NCI-H187 (cell line): ENCODE measurements at places on chromosomes 4 and X.
A peak's percentile ranks its signal among the peaks of the same experiment; 100 is the strongest.

GRCh38 chrX:153440556-153441135 lies 5.2 kb downstream of the TREX2 start:
- no peak for DNase-seq

DNA sequence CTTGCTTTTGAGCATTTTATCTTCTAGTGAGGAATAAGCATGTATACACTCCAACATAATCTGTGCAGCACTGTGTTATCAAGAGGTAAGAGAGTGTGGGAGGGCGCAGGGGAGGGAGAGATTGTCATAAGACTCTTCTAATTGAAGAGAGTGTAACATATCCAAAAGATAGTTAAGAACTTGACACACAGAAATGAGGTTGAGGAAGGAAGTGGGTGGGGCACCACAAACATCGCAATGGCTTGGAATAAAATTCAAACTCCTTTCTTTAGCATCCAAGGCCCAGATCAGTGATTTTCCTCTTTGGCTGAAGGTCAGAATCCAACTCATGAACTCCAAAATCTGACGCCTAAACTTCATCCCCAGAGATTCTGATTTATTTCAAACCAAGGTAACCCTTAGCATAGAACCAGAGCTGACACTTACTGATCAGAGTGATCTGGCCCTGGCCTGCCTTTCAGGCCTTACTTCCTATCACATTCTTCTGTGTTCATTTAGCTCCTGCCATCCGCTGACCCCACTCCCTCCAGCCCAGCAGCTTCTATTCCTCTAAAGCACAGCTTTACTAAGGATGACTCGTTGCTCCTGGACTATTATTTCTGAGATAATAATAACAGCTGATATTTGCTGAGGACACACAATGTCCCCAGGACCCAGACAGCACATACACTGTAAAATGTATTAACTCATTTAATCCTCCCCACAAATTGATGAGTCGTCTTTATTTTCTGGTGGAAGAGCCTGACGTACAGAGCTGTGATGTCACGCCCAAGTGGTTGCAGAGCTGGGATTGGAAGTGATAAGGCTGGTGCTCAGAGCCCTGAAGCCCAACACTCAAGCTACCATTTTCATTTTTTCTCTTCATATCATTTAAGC lies 10.6 kb upstream of the CTSO start:
- DNase-seq = no peak

DNA sequence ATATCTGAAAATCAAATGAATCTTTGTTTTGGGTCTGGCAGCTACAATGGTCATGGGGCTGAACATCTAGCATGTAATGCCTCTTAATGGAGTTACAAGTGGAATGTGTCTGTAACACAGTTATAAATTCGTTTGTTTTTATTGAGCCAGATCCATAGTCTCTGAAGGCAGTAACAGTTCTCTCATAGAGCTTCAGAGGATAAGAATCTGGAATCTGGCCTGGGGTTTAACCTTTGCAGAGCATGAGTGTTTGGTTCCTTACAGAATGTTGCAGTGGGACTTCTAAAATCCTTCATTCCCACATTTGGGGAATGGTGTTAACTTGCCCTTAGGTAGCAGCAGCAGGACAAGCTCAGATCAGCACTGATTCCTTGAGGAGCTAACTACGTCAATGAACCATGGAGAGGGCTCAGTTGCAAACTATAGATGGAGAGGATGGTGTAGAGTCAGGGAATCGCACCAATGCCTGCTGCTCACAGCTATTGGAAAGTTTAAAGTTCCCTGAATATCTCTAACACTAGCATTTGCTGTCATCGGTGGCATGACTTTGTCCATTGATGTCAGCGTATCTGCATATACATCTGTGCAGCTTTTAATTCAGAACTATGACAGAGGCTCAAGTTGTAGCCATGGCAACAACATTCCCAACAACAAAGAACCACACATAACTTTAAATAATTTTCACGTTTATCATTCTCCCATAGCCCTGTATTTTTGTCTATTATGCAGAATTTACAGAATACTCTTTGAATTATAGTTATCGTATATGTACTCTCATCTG lies 72.2 kb downstream of the RASGEF1B start:
- no peak for DNase-seq

- no peak for DNase-seq
Measured at GRCh38 chr4:112213091-112213490, 18.5 kb upstream of the AP1AR start.

DNA sequence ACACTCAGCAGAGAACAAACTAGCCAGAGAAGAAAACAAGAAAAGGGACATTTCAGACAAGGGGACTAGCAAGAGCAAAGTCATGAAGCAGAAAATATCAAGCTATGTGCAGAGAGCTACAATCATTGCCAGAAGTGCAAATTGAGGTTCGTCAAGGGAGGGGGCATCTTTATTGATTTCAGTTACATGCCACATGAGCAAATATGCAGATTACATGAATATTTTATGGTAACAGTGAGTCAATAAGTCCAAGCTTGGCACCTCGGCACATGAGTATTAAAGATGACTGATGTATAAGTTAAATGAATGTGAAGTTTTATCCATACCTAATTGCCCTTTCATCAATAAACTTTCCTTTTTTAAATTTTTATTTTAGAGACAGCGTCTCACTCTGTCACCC lies 238.1 kb upstream of the DIAPH2 start:
- no peak for DNase-seq

DNA sequence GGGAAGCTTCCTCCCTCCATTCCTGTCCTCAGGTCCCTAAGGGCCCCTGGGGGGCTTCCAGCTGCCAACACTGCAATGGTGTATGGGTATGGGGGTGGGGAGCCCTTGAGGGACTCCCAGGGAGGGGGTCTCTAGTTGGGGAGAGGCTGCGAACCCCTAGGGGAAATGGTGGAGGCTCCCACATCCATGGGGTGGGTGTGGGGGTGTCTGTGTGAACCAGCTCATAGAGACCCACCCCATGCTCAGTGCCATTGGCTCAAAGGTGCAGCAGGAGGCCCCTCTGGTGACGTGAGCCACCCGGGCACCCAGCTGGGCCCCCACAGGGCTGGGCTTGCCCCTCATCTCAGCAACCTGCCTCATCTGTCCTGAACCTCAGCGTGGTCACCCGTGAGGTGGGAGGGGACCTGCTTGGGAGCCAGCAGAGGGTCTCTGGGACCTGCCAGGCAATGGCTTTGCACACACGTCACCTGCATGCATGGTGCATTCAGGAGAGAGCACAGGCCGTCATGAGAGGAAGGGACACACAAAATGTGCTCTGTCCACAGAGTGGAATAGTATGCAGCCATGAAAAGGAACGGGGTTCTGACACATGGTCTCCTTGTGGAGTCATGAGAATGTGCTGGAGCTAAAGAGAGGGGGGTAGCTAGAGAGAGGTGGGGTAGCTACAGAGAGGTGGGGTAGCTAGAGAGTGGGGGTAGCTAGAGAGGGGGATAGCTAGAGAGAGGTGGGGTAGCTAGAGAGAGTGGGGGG lies 22.7 kb upstream of the PLCXD1 start:
- DNase-seq = no peak

DNA sequence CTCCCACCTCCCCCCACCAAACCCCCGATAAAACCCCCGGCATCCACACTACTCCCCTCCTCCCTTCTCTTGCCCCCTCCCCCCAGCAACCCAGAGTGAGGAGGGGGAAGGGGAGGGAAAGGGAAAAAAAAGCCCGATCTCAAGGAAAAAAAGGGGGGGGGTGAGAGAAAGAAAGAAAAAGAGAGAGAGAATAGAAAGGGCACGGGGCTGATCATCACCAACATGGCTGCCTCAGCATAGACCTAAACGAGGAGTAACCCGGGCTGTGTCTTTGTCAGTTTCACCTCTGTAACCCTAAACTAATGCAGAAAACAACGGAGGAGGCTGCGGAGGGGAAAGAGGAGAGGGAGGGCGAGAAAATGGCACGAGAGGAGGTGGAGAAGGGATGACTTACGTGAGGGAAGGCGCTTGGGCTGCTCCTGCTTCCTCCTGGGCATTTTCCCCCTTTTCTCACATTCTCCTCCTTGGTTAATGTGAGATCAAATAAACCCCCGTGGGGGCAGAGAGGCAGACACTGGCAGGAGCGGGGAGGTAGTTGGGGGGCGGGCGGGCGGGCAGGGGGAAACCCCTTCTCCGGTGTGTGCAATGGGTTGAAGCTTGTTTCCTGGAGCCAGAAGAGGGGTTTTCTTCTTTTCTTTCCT lies 532 bp downstream of the ZNF827 start:
- DNase-seq = peak; percentile 32

DNA sequence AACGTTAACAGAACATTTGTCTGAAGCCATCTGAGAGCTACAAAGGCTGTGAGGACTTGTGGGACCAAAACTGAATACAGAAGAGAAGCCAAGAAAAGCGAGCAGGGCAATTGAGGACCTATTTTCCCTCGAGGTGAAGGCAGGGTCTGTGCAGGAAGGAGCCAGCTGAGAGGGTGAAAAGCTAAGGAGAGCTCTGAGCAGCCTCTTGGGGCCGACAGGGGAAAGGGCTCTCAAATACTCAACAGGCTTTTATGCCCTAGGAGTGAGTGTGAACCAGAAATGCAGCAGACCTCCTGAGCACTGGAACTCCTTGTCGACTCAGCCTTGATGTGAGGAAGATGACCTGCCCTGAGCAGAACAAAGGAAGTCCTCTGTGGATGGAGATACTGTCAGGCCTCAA lies 54.2 kb downstream of the C4orf50 start:
- peak; percentile 41 for DNase-seq

DNA sequence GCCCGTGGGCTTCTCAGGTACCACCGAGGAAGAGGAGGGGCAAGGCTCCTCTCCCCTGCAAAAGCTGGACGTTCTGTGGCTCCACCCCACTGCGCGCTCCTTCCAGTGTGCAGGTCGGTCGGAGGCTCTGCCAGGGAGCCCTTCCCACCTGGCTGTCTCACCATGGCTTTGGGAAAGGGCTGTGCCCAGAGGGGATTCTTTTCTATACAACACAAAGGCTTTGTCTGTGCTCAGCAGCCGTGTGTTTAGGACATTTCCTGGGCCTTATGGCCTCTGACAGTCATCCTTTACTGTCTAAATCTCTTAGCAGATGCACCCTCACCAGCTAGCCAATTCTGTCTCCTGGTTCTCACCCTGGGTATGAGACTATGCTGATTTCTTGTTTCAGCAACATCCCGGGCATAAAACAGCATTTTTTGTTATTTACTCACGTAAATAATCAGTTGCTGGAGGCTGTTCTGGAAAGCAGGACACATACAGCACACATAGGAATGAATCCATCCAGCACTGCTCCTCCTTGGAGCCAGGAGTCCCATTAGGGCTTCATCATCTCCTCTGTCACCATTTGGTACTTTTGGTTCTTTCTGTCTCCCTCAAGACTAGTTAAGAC lies 20.4 kb upstream of the ATXN3L start:
- no peak for DNase-seq

DNA sequence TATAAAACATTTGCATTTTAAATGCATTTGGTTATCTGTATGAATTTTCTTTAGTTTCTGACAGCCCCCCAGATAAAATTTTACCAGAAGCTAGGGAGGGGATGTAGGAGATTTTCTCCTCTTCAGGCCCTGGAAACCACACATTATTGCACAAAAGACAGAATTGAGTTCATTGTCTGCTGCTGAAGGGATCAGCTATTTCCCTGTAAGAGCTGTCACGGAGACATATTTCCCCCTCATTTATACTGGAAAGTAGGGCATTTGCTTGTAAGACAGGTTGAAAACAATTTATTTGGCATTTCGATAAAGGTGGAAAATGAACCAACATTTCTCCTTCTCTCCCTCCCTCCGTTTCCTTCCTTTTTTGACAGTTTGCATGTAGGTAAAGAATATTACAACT lies 241.3 kb upstream of the LCORL start:
- no peak for DNase-seq

- DNase-seq = no peak
Measured at GRCh38 chrX:77446029-77446585, 1.1 kb upstream of the FGF16 start.

GRCh38 chr4:41360921-41361793 lies 104.4 kb downstream of the UCHL1 start:
- DNase-seq = peak; percentile 83

DNA sequence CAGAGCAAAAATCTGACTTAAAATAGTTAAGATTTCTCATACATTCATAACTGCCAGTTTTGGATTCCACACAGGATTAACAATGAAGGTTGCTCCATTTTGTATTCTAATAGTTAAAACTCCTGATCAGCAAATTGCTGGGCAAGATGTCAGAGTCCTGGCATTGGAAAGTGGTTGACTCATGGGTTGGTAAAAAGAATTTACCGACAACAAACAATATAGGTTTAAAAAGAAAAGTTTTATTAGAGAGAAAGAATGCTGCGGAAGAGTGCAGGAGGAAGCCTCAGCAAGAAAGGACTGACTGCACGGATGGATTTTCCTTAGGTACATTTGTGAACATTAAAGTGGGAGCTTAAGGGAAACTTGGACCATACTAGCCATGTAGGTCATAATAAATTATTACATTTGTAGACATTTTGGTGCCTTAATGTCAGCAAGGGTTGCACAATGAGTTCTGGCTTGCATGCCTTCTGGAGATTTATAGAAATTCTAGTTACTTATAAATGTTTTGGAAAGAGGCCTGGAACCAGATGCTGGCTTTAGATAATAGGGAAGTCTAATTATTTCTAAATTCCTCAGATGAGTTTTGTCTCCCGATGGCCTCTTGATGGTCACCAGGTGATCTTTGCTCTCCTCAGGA lies 25.4 kb upstream of the IL2 start:
- no peak for DNase-seq

DNA sequence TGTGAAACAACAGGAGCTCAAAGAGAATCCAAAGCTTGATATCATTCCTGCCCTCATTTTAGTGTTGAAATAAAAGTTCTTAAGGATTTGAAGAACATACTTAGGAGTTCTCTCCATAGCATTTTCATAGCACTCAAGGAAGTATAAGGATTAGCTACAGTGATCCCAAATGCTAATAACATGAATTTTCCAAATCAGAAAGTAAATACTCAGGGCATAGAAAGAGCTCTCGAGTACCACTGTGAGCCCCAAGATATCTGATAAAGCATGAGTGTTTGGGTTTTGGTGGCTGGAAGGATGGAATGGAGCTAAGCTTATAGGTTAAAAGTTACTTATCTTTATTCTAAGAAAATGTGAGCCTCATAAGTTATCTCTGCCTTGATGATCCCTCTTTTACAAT lies 584.9 kb downstream of the KCNIP4 start:
- no peak for DNase-seq
